ENCODE measurements at places on chromosomes 12 and 14. TPM values are rescaled to one million over a fixed set of nuclear protein-coding genes. Genes with fewer than 3 reads are reported as not detected.
A peak's percentile ranks its signal among the peaks of the same experiment; 100 is the strongest.

DNA sequence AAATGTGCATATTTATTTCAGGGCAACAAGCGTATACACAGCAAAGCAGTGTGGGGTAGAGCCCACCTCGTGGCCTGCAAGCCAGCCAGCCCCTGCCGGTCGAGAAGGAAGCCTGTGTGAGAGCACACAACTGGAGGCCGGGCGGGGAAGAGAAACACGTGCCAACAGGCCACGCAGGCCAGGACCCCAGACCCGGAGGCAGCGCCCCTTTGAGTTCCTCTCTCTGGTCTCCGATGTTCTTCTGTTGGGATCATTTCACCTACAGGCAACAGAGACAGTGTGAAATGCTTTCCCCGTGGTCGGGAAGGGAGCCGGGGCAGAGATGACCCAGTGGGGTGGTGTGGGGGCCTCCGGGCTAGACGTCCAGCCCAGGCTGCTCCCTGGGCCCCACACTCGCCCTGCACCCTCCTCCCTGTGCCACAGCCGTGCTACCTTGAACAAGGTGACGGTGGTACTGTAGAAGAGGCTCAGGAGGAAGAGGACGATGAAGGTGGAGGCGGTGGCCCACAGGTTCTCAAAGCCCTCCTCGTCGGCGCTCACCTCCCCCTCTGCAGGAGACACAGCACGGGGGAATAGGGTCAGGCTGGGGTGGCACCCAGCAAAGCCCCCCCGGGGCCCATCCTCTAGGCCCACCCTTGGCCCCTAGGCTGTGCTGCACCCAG, 325.5 kb downstream of the TMEM121 start:
- H3K36me3 ChIP-seq, result no peaks in the 10 kb centered on the region
- no peak for DNase-seq
- no peaks in the 10 kb centered on the region for H3K4me1 ChIP-seq
- no peak overlapping the region for H3K4me3 ChIP-seq

The ANKRD33 gene
- total RNA-seq, result not detected

DNA sequence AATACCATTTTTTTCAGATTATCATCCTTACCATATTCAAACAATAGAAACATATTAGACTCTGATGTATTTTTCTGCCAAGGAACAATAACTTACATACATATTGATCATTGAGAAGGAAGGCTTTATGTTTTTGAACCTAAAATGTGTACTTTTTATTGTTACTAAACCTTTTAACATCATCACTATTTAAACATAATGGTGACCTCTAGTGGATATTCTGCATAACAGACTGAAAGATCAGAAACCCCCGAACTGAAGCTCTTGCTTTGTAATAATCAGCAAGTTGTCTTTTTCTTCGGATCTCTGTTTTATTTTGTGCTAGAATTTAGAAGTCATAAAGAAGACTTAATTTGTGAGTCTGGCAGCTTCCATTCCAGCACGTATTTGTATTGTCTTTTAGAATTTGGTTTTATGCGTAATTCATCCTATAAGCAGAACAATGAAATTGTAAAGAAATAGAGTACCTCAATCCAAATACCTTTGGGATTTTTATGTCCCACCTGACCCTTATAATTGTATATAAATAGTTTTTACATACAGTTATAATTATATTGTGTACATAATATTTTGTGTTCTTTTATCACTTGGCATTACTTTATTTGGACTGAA, 125.9 kb upstream of the ATF1 start:
- no peak overlapping the region for H3K4me3 ChIP-seq
- H3K36me3 ChIP-seq, result no peaks in the 10 kb centered on the region
- H3K27ac ChIP-seq, result no peak overlapping the region
- H3K4me1 ChIP-seq, result peaks cover 7% of the 10 kb centered on the region

GRCh38 chr12:5806371-5807089, 138.5 kb downstream of the ANO2 start:
- peaks cover 5% of the 10 kb centered on the region for H3K4me1 ChIP-seq
- H3K27me3 ChIP-seq, result peaks cover 22% of the 10 kb centered on the region
- H3K27ac ChIP-seq, result no peak overlapping the region
- peak; percentile 15 for DNase-seq

The FSCB gene
- total RNA-seq, result not detected

The TMEM132C gene
- total RNA-seq, result not detected

DNA sequence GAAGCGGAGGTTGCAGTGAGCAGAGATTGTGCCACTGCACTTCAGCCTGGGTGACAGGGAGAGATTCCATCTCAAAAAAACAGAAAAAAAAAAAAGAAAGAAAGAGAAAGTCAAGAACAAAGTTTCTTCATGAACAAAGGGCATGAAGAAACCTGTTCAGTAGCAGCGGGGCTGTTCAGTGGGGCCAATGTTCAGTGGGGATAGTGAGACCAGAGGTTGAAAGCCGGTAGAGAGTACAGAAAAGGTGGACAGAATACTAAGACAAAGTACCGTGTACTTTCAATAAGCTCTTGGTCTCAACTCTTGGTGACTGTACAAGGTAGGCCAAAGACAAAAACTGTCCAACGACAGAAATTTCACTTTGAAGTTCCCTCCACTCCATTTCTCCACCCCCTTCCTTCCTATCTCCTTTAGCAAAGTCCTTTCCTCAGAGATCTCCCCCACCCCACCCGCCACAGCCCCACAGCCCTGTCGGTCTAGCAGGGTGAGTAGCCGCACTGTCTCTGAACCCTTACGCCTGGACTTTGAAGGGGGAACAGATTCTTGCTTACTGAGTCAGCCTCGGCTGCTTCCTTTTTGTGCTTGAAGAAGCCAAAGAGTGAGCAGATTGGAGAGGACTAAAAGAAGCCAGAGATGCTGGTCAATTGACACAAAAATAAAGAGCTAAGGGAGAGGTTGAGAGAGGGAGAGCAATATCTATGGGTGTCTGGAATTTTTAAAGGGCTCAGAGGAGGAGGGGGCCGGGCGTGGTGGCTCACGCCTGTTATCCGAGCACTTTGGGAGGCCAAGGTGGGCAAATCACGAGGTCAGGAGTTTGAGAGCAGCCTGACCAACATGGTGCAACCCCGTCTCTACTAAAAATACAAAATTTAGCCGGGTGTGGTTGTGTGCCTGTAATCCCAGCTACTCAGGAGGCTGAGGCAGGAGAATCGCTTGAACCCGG, 44.2 kb upstream of the FOS start:
- peak; percentile 90 for DNase-seq
- H3K27me3 ChIP-seq, result no peaks in the 10 kb centered on the region
- no peak overlapping the region for H3K4me3 ChIP-seq
- H3K36me3 ChIP-seq, result no peaks in the 10 kb centered on the region
- peak overlapping the region; percentile 19 for H3K27ac ChIP-seq

GRCh38 chr12:105020241-105020962, 34.3 kb downstream of the NOPCHAP1 start:
- H3K36me3 ChIP-seq, result peaks cover 20% of the 10 kb centered on the region
- no peaks in the 10 kb centered on the region for H3K27me3 ChIP-seq
- no peak overlapping the region for H3K27ac ChIP-seq
- H3K4me1 ChIP-seq, result no peaks in the 10 kb centered on the region

- H3K27ac ChIP-seq, result no peak overlapping the region
- no peaks in the 10 kb centered on the region for H3K36me3 ChIP-seq
- DNase-seq, result peak; percentile 35
- no peak overlapping the region for H3K4me3 ChIP-seq
- H3K4me1 ChIP-seq, result peaks cover 1% of the 10 kb centered on the region
- no peaks in the 10 kb centered on the region for H3K27me3 ChIP-seq
Observed at GRCh38 chr12:124792961-124793441, 70.7 kb downstream of the SCARB1 start.

The MYL2 gene
- total RNA-seq, result not detected

GRCh38 chr12:102917026-102917787, at the start of gene PAH:
TSS of gene PAH (minus strand) at chr12:102917244. CDS start at chr12:102917130, 114 bp downstream.
- H3K4me3 ChIP-seq, result no peak within 1 kb of the TSS
- DNase-seq, result no peak
- no peak within 1 kb of the TSS for H3K27ac ChIP-seq
- H3K4me1 ChIP-seq, result no peaks in the 10 kb centered on the region
- H3K27me3 ChIP-seq, result no peaks in the 10 kb centered on the region

DNA sequence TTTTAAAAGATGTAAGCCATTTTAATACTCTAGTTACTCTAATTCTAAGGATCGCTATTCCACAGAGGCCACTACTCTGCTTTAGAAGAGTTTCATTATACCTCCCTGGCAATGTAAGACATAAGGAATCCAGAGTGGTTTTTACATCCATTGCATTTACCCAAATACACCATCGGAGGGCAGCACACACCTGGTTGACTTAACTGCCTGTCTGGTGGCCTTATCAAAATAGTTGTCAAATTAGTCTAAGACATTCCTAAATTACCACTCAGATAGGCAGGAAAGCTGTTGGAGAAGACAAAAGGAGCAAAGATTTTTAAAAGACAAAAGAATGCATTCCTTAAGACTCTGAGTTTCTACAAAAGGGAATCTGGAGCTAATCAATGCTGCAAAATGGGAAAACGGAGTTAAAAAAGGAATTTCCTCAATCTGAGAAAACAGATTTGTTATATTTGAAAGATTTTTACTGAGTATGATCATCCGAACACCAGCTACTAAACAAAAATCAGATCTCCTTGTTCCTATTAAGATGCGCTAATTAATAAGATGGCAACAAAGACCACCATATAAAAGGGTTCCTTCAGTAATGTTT, 33.8 kb upstream of the FGD4 start:
- no peak overlapping the region for H3K27ac ChIP-seq
- H3K27me3 ChIP-seq, result no peaks in the 10 kb centered on the region
- H3K4me1 ChIP-seq, result no peaks in the 10 kb centered on the region
- peak; percentile 82 for DNase-seq
- H3K36me3 ChIP-seq, result peaks cover 5% of the 10 kb centered on the region

DNA sequence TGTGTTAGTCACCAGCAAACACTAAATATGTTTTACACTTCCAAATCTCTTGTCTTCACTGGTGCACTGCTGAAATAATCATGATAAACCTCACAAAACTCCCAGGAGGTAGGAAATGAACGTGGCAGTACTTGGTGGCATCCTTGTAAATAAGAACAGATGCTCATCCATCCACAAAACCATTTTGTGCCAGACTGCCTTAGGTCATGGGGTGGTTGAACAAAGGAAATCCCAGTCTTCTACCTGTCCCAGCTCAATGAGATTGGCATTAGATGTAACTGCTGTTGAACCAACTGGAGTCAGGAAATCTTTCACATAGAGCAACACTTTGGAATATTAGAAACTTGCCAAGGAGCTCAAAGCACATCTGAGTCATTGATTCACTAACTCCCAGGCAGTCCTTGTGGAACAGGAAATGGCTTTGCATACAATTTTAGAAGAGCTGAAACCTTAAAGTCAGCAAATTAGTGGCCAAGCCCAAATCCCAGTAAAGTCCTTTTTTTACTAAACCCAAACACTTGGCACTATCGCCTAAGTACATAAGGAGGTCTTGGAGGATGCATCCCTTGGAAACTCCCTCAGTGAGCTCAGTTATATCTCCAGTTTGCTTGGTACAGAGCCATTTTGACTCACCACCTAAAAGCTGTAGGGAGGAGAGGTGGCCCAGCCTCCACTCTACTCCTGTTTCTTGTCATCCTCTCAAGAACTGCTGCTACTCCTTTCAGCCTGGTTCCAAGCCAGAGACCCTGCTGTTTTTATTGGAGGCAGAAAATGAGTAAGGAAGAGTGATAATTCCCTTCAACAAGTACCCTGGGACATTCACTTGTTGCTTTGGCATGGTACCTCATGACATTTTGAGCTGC, 208.0 kb downstream of the NOVA1 start:
- H3K36me3 ChIP-seq, result no peaks in the 10 kb centered on the region
- no peak overlapping the region for H3K4me3 ChIP-seq
- DNase-seq, result peak; percentile 4
- no peaks in the 10 kb centered on the region for H3K4me1 ChIP-seq

GRCh38 chr12:14171106-14171505, 189.7 kb upstream of the GRIN2B start:
- DNase-seq, result no peak
- no peaks in the 10 kb centered on the region for H3K36me3 ChIP-seq
- no peaks in the 10 kb centered on the region for H3K4me1 ChIP-seq
- no peak overlapping the region for H3K27ac ChIP-seq

- peaks cover 2% of the 10 kb centered on the region for H3K27me3 ChIP-seq
- DNase-seq, result no peak
- no peak overlapping the region for H3K27ac ChIP-seq
- no peaks in the 10 kb centered on the region for H3K36me3 ChIP-seq
- H3K4me1 ChIP-seq, result no peaks in the 10 kb centered on the region
Observed at GRCh38 chr12:31951008-31951407, 8.2 kb upstream of the RESF1 start.

DNA sequence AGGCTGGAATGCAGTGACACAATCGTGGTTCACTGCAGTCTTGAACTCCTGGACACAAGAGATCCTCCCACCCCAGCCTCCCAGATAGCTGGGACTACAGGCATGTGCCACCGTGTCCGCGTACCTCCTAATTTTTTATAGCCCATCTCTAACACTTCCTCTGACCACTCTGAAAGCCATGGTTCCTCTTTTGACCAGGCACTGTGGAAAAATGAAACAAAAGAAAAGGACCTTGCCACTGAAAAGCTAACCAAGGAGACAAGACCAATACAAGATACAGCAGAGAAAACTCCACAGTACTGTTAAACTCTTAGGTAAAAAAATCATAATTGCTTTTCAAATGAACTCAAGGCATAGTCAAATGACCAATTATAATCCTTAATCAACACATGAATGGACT, 233.3 kb downstream of the NEDD1 start:
- DNase-seq, result no peak
- H3K4me1 ChIP-seq, result no peaks in the 10 kb centered on the region
- no peak overlapping the region for H3K4me3 ChIP-seq
- no peak overlapping the region for H3K27ac ChIP-seq
- H3K27me3 ChIP-seq, result no peaks in the 10 kb centered on the region

GRCh38 chr14:21024585-21025370, at the start of gene NDRG2:
TSS of gene NDRG2 (minus strand) at chr14:21025061. CDS start at chr14:21023315, 1,746 bp downstream.
- H3K27me3 ChIP-seq, result peaks cover 62% of the 10 kb centered on the region
- no peak for DNase-seq
- no peaks in the 10 kb centered on the region for H3K4me1 ChIP-seq
- H3K4me3 ChIP-seq, result peak within 1 kb of the TSS; percentile 36
- no peaks in the 10 kb centered on the region for H3K36me3 ChIP-seq

The TSPAN9 gene
- 17.7 TPM for total RNA-seq

The KCNC2 gene
- not detected for total RNA-seq

DNA sequence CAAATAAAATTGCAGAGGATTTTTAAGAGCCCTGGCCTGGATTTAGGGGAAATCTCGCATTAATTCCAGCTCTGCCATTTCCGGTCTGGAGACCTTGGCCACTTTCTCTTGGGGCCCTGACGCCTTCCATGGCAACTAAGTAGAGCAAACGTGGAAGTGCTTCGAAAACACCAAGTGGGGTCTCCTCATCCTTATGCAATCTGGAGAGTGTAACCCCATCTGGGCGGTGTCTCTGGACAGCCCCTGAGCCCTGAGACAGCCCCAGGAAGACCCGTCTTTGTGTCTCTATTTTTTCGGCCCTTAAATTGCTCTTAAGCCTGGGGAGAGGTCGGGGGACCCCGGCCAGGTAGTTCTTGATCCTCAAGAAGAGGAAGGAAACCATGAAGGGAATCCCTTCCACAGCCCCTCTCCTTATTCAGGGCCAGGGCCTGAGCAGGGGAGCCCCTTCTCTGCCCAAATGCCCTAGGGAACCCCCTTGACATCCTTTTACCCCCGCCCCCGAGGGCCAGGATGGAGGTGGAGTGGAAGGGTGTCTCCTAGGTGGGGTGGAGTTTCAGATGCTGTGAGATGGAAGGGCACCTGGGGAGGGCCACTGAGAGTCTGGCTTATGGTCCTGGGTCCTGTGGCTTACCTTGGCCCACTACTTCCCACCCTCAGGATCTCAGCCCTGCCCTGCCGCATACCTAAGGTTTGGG, 17.6 kb upstream of the NR4A1 start:
- DNase-seq, result no peak
- H3K4me3 ChIP-seq, result peak overlapping the region; percentile 51
- H3K36me3 ChIP-seq, result no peaks in the 10 kb centered on the region
- peak overlapping the region; percentile 77 for H3K27ac ChIP-seq

The TGM1 gene
- total RNA-seq, result 0.56 TPM

- DNase-seq, result no peak
- no peaks in the 10 kb centered on the region for H3K36me3 ChIP-seq
- no peak overlapping the region for H3K27ac ChIP-seq
- no peak overlapping the region for H3K4me3 ChIP-seq
- no peaks in the 10 kb centered on the region for H3K4me1 ChIP-seq
Observed at GRCh38 chr14:56807386-56808109, 2.7 kb downstream of the OTX2 start.

The GPR68 gene
- 0.28 TPM for total RNA-seq

Data from IMR-90 (cell line).